ENCODE measurements at places on chromosomes 6 and 20.

- no peak for DNase-seq
Observed at GRCh38 chr6:111250791-111251354, 163.6 kb downstream of the SLC16A10 start.

DNA sequence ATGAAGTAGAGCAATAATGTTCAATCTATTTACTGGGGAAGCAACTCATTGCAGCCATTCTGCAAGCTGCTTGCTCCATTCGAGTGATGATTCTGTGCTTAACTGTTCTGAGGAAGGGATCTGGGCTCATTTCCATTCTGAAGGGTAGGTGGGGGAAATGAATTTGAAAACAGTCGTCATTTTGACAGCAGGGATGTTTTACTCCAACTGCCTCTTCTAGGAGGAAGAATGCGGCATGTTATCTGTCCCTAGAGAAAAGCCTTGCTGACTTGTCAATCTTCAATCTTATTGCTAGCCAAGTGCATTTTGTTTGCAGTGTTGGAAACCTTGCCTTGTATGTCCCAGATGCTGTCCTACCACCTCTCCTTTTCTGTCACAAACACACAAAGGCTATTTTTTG lies 105.9 kb downstream of the PRDM13 start:
- DNase-seq, result no peak

- peak; percentile 21 for DNase-seq
Observed at GRCh38 chr6:131519670-131520436, 53.2 kb upstream of the ARG1 start.

DNA sequence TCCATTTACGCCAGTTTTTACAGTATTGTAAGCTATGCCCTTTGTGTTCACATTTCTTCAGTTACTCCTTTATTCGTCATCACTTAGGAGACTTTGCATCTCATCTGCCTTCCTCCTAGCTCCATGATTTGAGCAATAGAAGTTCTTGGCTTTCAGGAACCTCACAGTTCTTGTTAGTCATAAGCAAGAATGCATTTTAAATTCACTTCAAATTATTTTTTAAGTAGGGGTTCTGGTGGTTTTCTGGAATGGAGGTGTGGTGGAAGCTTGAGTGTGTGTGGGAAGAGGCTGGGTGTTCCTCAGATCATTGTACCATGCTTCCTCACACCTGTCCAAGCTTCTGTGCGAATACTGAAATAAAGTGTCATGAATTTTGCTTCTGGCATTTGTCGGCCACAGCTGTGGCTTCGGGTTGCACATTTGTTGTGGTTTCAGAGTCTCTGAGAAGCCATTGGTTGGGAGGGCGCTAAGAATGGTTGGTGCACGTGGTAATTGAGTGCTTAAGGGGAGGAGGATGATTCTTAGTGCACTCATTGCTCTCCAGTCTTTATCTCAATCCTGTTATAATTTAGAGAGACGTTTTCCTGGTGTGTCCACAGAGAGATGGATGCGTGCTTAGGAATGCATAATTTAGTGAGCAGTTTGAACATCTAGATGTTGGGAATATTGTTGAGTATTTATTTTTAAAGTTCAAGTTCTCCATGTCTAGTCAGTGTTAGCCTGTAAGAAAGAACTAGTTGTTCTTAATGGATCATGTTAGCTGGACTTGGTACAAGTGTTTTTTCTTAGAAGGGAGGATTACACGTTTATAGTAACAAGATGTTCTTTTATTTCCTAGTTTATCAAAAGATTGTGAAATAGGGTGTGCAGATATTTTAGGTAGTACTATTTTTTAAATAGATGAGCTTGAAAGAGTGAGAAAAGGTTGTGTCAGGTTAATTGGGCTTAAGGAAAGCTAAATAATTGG lies 31.9 kb downstream of the FOXO3 start:
- DNase-seq, result no peak

- no peak for DNase-seq
Observed at GRCh38 chr20:39638731-39639130, 676.6 kb downstream of the DHX35 start.

GRCh38 chr20:48096212-48096875 lies 311.1 kb upstream of the SULF2 start:
- DNase-seq, result no peak

GRCh38 chr6:138129190-138129589 lies 22.0 kb upstream of the PERP start:
- DNase-seq, result no peak

- no peak for DNase-seq
Observed at GRCh38 chr6:51467231-51467952, 620.0 kb downstream of the PKHD1 start.

DNA sequence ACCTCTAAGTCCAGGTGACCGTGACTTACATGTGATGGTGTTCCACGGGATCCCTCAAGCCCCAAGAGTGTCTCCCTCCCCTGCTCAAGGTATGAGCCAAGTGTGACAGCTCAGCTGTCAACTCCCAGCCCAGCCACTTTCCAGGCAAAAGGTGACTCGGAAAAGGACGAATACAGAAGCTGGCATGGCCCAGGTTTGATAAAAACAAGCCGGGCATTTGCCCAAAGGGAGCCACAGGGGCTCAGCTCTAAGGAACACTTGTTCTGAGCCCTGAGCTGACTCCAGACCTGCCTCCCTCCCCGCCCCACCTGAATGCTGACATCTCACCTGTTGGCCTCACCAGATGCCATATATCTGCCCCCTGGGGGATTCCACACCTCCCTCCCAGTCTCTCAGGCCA lies 43.0 kb upstream of the BPIFA2 start:
- DNase-seq, result no peak

DNA sequence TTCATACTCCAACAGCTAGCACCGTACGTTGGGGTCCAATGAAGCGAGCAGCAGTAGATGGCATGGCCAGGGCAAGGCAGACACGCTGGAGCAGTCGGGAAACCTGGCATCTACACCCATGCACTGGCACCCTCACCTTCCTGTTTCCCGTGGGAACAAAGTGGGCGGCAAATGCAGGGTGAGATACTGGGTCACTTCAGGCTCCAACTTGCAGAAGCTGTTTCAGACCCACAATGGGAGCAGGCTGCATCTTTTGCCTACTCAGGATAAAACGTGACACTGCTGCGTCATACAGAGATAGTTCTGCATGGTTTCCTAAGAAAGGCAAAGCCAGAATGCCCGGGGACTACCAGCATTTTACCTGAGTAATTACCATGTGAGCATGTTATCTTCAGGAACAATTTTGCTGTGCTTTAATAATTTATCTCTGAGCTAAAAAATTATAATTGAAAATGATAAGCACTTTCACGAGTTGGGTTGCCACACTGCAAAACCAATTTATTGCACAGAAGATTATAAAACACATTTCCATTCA lies 10.9 kb upstream of the CD93 start:
- DNase-seq, result no peak

DNA sequence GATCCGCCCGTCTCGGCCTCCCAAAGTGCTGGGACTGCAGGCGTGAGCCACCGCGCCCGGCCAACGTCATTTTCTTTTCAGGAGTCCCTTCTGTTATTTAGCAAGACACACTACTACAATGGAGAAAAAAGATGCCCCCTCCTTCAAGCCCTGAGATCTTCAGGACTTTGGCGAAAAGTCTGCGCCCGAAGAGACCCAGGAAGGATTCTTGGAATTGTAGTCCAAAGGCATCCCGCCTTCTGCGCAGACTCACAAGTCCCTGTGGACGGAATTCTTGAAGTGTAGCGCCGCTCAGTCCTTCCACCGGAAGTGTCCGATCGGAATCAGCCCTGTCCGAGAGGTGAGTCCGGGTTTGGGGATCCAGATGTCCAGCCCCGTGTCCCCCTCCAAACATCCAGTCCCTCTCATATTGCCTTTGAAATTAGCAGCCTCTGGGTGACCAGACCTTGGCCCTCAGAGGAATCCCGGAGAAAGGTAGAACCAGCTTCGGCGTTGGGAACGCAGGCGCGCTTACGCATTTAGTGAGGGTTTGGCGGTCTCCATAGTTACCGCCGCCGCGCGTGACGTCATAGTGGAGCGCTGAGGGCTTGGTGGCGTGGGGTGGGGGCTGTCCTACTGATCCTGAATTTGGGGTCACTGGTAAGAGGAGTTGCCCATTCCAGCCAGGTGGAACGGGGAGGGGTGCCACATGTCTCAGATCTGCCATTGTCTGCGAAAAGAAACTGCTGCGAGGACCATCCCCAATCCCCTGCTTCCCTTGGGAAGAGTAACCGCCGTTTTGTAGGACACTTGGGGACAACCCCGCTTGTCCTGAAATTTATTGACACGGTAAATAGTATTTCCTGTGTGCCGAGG lies 490 bp downstream of the ZNF165 start:
- DNase-seq, result peak; percentile 47

DNA sequence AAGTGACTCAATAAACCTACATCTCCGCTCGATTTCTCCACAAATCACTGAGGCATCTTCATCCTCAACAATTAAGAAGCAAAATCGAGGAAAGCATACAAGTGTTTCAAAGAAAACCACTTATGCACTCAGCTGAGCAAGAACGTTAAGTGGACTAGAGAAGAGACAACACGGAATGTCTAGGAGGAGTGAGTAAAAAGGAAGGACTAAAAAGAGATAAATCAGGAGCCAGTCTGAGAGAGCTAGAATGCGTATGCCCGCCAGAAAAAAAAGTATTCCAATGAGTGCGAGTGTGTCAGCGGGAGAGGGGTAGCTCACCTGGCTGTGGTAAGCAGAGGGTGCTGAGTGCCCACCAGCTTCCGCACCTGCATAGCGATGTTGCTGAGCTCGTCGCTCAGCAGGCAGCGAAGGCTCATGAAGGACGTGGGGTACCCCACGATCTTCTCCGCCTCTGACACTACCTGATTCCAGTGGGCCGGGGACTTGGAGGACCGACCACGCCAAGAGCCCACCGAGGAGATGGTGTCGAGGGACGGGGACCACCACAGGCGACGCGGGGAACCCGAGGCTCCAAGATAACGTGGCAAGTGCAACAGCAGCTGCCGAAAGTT lies 587 bp downstream of the PDSS2 start:
- peak; percentile 22 for DNase-seq

GRCh38 chr6:67175101-67175500 lies 1460.0 kb upstream of the ADGRB3 start:
- no peak for DNase-seq

GRCh38 chr6:109454496-109455436 lies 806 bp downstream of the MICAL1 start:
- DNase-seq, result no peak

DNA sequence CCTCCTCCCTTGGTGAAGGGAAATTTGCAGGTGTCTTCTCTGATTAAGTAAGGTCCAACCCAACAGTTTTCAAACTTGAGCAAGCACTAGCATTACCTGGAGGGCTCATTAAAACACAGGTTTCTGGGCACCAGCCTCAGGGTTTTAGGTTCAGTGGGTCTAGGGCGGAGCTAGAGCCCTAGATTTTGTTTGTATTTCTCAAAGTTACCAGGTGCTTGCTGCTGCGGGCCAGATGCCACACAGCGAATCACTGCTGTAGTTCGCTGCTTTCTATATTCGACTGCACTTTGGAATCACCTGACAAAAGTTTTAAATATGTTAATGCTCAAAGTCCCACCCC lies 869 bp downstream of the COL21A1 start:
- no peak for DNase-seq

- no peak for DNase-seq
Observed at GRCh38 chr20:47413189-47413588, 56.7 kb upstream of the ZMYND8 start.

GRCh38 chr6:2266841-2267240 lies 21.4 kb upstream of the GMDS start:
- no peak for DNase-seq

GRCh38 chr6:26243132-26243531 lies 121.9 kb upstream of the BTN3A2 start:
- no peak for DNase-seq

DNA sequence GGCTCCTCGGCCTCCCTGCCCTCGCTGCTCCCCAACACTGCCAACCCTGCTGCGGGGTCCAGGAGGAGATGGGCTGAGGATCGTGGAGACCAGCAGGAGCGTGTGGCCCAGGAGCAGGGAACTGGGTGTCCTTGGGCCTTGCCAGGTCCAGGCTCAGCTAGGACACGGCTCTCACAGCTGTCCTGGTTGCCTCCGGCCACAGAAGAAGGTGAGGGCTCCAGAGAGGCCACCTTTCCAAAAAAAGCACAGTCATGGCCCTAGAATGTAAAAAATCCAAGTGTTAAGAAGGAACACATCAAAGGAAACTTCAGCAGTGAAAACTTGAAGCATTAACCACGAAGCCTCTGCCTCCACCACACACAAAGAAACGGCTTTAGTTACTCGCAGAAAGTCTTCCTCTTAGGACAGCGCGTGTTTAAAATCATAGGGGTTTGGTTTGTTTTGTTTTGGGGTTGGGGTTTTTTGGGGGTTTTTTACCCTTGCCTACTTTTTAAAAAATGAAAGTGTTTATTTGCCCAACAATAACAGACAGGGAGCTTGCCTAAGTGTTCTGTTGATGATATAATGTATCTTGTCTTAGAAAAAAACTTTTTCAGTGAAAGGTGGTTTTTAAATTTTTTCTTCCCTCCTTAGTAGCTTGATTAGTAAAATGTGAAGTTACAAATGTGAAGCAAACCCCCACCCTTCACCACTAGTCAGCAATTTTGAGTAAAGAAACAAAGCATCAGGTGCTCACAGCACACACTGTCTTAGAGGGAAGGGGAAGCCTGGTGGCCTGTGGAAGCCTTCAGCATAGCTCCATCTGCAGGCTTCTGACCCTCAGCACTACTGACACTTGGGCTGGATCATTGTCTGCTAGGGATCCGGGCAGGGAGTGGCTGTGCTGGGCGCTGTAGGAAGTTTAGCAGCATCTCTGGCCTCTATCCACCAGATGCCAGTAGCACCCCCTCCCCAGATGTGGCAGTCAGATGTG lies 60.0 kb downstream of the PTPN1 start:
- DNase-seq, result no peak

DNA sequence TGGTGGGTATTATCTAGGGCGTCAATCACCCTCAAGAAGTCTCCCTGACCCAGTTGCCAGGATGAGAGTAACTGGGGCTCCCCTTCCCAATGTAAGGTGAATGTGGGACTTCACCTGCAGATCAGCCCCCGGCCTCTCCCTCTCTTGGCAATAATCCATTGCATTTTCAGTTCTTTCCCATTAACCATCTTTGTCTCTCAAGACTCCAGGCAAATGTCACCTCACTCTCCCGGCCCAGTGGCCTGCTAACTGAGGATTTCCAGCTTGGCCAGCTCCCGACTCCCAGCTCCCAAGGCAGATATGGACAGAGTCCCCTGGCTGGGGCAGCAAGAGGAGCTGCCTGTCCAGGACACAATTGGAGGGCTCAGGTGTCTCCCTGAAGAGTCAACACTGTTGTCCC lies 7.3 kb downstream of the ETV7 start:
- no peak for DNase-seq

GRCh38 chr20:41664584-41664983 lies 46.4 kb upstream of the CHD6 start:
- DNase-seq, result no peak

DNA sequence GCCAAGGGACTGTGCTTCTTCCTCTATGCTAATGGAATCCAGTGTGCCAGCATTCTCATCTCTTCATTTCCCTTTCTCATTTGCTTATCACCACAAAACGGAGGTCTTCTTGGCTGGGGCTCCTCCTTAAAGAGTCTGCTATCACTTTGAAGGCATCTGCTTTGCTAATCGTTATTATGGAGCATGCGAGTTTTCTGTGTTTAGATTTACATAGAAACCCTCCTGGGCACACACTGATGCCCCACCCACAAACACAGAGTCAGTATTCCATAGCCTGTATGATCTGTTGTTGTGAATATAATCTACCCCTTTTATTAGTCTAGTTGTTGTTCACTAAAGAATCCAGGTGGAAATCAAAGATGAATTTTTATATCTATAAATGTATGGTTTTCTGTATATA lies 83.4 kb upstream of the XRN2 start:
- no peak for DNase-seq

Data from HuH-7.5 (cell line).